Panc1 (cell line): ENCODE measurements at places on chromosomes 4 and X. TPM values are rescaled to one million over a fixed set of nuclear protein-coding genes. Genes with fewer than 3 reads are reported as not detected.

The LGI2 gene
- not detected for total RNA-seq

The KCND1 gene
- 5.5 TPM for total RNA-seq

The EDA gene
- total RNA-seq: 0.23 TPM

The SPANXD gene
- not detected for total RNA-seq

The FATE1 gene
- not detected for total RNA-seq

The SHROOM4 gene
- 0.13 TPM for total RNA-seq

The GAGE13 gene
- total RNA-seq: not detected

The SLC4A4 gene
- total RNA-seq: 0.26 TPM

The CTAG1A gene
- total RNA-seq: not detected

The SPIN2A gene
- 1.3 TPM for total RNA-seq

The NEUROG2 gene
- not detected for total RNA-seq

The TMPRSS11F gene
- not detected for total RNA-seq
